ENCODE measurements at places on chromosomes 5 and 9. TPM values are rescaled to one million over a fixed set of nuclear protein-coding genes. Genes with fewer than 3 reads are reported as not detected.

GRCh38 chr5:5699062-5699461, 276.6 kb downstream of the ICE1 start:
- no peak for ATAC-seq

DNA sequence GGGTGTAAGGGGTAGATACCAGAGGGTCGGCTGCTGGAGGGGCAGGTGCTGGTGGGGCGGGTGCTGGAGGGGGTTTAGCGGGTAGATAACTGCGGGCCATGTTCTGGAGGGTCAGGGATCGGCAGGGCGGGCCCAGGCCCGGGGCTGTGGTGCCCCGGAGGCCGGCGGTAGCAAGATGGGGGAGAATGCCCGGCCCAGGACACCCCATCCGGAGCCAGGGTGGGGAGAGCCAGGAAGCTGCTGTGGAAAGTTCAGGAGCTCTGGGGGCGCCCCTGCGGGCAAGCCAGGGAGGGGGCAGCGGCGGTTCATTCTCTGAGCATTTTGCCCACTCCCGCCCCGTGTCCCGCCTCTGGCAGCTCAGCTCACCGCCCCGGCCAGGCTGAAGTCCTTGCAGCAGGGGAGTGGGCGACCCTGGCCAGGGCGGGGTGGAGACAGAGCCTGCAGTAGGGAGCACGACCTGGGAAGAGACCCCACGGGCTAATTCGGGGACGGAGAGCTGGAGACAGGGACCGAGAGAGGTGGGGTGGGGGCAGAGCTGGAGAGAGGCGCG, 538 bp downstream of the PRRT1B start:
- peak; percentile 26 for ATAC-seq

GRCh38 chr5:91061094-91061493, 322.0 kb downstream of the ARRDC3 start:
- no peak for ATAC-seq

GOLM1 gene
- 3.7 TPM for total RNA-seq

RFK gene
- total RNA-seq = 6.6 TPM

Data from esophagus mucosa (tissue), 1 donor.